ENCODE measurements at places on chromosomes 7 and 10.

GRCh38 chr10:121452581-121452980 is 145.7 kb downstream of the FGFR2 start:
- DNase-seq, result no peak

DNA sequence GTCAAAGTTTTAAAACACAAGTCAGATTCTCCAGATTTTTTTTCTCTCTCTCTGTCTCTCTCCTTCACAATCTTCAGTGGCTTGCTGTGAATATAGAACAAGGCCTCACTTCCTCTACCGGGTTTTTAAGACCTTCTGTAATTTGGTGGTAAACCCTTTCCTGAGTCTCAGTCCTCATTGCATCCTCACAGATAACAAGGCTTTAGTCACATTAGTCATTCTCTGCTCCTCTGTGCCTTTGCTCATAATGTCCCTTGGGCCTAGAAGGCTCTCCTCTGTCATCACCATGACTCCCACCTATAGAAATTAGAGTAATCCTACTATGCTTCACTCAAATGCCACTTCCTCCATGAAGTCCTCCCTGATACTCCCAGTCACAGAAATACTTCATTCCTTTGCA is 172.7 kb upstream of the HPS1 start:
- no peak for DNase-seq

DNA sequence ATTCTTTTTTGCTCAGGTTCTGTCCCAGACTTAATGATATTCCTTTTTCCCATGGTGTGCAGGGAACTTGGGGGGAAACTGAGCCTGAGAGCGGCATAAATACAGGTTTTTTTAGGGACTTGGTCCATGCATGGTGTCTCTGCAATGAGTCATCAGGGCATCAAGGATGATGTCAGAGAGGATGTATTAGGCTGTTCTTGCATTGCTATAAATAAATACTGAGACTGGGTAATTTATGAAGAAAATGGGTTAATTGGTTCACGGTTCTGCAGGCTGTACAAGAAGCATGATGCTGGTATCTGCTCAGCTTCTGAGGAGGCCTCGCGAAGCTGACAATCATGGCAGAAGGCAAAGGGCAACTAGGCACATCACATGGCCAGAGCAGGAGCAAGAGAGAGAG is 185.4 kb downstream of the RAB11FIP2 start:
- DNase-seq, result no peak

DNA sequence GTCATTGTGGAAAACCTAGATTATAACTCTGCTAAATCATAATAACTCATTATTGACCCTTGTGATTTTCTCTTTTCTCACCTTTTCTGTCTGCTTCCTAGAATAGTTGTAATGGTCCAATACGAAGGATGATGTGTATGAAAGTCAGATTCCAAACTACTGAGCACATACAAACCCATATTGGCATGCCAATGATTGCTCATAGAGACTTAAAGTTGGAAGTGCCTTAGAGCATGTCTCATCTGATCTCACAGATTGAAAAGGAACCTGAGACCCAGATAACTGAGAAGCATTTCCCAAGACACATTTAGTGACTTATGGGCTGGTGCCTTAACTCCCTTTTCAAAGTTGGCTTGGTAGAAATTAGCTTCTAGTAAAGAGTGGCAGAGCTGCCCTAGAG is 594.3 kb downstream of the REEP3 start:
- DNase-seq, result no peak

GRCh38 chr10:12241810-12242529 is 46.0 kb downstream of the CDC123 start:
- no peak for DNase-seq

- DNase-seq, result no peak
These were observed 653.9 kb upstream of the FOXK1 start for GRCh38 chr7:4028221-4028620.

- DNase-seq, result no peak
These were observed 55.3 kb downstream of the TCAF1 start for GRCh38 chr7:143846692-143847091.

DNA sequence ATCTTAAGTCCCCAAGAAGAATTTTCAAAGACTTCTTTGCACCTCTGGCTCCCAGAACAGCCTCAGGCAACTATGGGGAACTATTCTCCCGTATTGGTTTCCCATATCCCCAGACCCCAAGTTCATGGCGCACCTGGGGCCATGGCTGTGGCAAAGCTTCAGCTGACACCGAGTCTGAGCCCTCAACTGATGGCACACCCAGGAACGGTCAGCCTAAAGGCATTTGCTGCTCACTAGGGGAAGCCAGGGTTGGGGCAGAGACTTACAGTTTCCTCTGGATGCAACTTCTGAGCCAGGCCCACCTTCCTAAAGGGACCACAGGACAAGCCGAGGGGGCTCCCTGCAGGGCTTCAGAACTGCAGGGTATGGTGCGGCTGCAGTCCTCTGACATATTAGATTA is 13.7 kb upstream of the CPA1 start:
- no peak for DNase-seq

DNA sequence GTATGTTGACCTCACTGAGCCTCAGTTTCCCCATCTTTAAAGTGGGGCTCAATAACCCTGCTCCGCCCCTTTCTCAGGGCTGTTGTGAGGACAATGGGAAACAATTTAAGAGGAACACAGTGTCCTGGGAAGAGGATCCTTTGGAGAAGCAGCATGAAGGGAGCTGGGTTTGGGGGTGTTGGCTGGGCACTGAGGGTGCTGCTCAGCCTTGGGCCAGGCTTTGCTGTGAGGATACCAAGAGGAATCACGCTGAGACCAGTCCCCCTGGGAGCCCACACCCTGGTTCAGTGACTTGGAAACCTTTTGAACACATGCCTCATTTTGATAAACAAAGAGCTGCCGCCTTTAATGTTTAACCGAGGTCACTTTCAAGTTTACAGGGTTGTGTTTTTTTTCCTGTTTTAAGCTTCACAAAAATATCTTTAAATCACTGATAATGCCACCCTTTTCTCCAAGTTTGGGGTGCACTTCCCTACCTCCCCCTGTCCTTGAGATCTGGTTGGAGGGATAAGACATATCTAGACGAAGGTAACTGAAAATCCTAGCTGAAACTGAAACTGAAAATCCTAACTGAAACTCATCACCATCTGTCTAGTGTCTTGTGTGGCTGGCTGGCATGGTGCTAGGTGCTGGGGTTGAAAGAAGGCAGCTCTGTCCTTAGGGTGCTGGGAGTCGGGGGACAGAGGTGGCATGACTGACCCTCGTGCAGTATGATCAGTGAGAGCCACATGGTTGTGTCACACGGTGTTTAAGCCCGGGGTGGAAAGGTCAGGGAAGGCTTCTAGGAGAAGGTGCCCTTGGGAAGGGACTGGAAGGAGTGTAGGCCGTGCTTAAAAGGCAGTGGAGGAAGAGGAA is 27.7 kb downstream of the ZNF775 start:
- no peak for DNase-seq

DNA sequence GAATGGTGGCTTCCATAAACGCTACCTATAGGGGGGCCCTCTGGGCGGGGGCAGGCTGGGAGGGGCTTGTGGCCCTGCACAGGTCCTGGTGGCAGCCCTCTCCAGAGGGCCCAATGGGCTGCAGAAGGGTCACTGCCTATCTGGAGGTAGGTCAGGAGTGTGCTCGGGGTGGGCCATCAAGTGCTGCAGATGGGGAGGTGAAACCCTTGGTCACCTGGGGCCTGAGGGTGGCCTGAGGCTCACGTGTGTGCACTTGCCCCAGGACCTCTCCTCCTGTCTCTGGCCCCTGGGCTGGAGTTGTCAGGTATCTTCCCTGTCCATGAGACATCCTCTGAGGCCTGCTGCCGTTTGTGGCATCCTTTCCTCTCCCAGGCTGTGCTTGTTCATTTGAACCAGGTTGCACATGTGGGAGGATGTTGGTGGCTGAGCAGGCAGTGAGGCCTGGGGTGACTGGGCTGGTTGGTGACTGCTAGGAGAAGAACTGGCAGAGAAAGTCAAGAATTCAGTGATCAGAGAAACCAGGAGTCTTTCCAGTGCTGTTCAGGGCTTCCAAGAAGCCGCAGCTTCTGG is 21.1 kb upstream of the SH2D4B start:
- DNase-seq, result no peak

DNA sequence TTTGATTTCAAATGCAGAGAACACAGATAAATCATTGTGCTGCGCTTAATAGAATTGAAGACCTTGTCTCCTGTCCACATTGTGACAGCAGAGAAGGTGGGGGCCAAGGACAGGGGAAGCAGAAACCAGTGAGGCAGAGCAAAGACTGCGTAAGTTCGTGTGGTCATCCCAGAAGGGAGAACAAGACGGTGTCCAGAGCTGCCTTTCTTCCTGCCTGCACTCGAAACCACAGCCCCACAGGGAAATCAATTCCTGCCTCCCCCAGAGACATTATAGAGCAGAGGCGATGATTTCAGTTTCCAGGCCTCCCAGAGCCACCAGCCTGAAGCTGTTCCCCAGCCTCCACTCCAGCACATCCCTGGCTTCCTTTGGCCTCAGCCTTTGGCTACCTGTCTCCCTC is 39.7 kb upstream of the UCN3 start:
- no peak for DNase-seq

DNA sequence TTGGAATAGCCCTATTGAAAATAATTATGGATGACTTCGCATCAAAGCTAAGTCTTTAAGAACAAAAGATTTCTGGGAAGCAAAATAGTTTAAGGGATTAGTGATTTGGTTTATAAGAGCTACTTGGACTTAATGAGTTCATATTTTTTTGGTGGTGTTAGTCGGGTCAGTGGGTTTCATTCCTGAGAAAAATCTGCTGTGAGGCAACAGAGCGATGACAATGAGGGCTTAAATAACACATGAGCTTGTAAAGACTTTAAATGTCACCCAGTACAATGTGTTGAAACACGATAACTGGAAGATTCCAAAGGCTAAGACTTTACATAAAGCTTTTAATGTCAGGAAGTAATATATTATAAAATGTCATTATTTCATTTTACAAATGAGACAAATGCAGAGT is 178.8 kb downstream of the ARL4A start:
- DNase-seq, result no peak

DNA sequence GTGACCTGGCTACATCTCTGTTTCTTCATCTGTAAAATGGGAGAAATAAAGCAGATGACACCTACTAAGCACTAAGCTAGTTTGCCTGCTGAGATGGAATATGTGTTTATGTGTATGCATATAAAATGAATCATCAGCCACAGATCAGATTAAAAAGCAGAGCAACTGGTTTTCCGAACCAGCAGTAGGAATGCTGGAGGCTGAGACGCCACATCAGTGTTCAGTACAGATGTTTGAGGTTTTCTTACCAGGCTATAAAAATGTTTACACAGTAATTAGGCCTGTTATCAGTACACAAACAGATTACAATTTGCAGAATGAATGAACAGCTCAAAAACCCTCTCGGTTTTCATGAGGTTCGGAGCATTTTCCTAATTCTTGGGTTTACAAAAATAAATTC is 85.8 kb downstream of the CALN1 start:
- no peak for DNase-seq

DNA sequence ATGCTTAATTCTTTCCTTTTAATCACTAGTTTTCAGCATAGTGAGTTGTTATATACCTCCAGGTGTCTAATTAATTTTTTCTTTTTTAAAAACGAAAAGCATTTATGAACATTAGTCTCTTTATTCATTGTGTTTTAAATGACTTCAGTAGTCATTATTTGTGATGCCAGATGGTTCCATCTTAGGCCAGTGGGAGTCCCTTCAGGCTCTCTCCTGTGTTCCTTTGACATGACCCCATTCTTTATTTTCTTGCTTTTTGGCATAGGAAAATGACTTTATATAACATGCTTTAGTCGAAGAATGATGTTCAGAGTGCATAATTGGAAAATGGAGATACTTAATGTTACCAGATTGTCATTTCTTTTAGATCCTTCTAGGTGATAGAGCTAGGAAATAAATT is 24.4 kb downstream of the MKLN1 start:
- DNase-seq, result no peak

- no peak for DNase-seq
These were observed 244.4 kb downstream of the ZWINT start for GRCh38 chr10:56116684-56117083.

- DNase-seq, result no peak
These were observed 120.6 kb downstream of the CPED1 start for GRCh38 chr7:121109145-121109544.

DNA sequence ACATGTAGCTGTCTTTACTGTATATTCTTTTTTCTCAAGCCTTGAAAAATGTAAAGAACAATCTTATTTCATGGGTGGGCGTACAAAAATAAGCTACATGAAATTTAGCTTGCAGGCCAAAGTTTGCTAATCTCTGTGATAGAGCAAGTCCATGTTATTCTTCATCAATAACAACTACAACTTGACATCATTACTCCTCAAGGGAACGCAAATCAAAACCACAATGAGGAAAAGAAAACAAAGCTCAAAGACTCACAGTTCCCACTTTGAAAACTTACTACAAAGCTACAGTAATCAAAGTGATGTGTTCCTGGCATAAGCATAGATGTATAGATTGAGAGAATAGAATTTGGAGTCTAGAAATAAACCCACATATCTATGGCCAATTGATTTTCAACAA is 62.5 kb downstream of the GNA12 start:
- DNase-seq, result no peak

- DNase-seq, result no peak
These were observed 13.8 kb downstream of the MRPL32 start for GRCh38 chr7:42945821-42946626.

DNA sequence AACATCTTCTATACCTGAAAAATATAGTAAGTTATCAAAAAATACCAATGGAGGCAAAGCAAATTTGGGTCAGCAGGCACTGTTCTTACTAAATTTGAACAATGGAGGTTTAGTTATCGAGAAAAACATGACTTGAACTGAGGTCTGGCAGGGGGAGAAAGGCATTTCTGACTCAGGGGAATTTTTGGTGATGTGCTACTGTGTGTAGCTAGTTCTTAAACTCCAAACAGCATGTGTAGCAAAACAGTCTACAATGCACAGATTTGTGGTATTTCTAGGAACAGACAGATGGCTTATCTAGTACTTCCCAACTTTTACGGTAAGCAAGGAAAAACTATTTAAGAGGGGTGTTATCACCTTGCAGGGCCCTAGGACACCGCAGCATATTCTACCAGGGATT is 311.6 kb upstream of the LRRN3 start:
- no peak for DNase-seq

- no peak for DNase-seq
These were observed 45.3 kb upstream of the DKK1 start for GRCh38 chr10:52268790-52269189.

DNA sequence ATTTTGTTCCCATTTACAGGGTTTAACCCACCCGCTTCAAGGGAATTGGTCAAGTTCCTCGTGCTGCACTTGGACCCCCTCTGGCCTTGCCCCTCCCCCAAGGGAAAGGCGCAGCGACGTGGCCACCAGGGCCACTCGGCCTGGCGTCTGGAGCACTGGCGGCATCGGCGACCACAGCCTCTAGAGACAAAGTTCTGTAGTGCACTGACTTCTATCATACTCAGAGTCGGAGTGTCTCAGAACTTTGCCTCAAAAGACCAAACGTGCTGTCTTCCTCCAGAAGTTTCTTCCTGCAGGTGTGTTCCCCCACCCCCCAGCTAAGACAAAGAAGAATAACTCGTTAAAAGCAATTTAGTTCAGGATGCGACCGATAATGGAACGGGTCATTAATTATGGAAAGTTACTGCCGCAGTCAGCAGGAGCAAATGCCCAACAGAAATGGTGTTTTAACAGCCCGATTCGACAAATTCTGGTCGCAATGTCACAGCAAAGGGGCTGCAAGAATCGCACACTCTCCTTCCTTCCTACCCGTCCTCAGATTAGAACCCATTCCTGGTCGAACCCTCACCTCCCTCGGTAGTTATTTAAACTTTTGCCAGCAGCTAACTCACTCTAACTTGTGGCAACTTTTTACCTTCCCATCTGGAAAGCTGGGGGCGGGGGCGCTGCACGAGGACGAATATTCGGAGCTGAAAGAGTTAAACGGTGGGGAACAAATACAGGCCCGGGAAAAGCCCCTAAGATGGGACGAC is 202.1 kb upstream of the NFE2L3 start:
- no peak for DNase-seq
